ENCODE measurements at places on chromosomes 2 and 18.

DNA sequence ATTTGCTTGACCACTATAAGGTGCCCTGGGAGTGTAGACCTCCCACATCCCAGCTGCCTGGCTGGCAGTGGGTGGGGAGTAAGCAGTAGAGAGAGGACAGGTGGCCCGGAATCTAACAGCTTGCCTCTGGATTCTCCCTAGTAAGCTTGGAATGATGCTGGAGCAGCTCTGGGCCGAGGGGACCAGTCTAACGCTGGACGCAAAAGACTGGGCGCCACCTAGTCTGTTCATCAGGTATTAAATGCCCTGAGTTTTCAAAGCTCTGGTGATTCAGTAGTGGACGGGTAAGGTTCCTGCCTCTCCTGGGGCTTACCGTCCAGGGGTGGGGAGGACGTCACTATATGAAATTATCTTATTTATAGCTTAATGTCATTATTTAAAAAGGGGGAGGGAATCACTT is 648 bp upstream of the LYPD6B start:
- peak; percentile 38 for DNase-seq

DNA sequence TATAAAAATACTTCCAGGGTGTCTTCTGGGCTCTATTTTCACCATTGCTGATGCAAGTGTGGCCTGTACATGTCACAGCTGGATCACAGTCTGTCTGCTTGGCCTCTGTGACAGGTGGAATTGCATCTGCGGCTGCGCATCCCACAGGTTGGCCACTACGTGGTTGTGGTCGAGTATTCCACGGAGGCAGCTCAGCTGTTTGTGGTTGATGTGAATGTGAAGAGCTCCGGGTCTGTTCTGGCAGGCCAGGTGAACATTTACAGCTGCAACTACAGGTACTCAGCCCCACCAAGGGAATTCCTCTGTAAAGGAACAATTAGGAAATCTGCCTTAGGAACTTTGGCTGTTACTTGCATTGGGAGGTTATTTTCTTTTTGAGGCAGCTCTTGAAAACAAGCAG is 144.5 kb downstream of the LAMA3 start:
- no peak for DNase-seq

DNA sequence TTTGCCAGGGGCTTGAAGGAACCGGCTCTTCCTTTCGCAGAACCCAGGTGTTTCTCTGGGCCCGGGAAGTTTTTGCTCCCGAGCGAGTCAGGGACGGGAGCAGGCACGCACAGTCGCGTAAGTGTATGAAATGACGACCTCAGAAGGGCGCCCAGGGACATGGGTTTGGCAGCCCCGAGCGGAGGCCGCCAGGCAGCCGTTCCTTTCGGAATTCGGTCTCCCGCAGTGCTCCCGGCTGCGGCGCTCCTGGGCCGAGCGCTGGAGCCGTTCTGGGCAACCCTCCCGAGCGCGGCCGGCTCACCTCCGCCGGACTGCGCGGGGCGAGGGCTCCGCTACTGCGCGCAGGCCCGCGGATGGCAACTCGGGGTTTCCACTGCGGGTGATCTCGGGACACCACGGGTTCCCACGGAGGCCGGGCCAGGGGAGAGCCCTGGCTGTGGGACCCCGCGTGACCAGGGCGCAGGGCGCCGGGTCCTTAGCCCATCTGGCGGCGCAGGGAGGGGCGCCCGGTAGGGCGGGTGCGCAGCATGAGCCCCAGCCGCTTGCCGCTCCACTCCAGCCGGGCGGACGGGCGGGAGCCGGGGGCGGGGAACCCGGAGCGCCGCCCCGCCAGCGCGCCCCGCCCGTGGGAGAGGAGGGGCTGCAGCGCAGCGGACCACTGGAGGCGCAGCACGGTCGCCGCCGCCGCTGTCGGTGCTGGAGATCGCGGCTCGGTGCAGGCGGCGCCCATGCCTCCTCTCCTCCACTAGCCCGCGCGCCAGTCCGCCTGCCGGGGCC is at the start of gene OSBPL6:
Gene OSBPL6, plus strand, starts transcription at position 690 of the 777 bp plus-strand sequence. CDS start 111,673 bp downstream, outside the sequence.
- DNase-seq, result peak; percentile 76

- DNase-seq, result no peak
Measured at GRCh38 chr2:98535971-98536677, 72.2 kb downstream of the COA5 start.

- peak; percentile 1 for DNase-seq
Measured at GRCh38 chr2:84077496-84077895, 381.6 kb downstream of the SUCLG1 start.

Measured in G401 (cell line).